Right cardiac atrium (tissue), 5 donors: ENCODE measurements at places on chromosomes 16 and 17. TPM values are rescaled to one million over a fixed set of nuclear protein-coding genes. Genes with fewer than 3 reads are reported as not detected.

The TAC4 gene
- 0.47 TPM for total RNA-seq

GRCh38 chr17:77475016-77475976, 334.5 kb downstream of the SEC14L1 start:
- peak; percentile 16 for DNase-seq

- no peak for DNase-seq
Measured at GRCh38 chr16:88356124-88356726, 26.5 kb upstream of the ZNF469 start.

- no peak for DNase-seq
Measured at GRCh38 chr17:42394838-42395237, 6.6 kb upstream of the STAT3 start.

DNA sequence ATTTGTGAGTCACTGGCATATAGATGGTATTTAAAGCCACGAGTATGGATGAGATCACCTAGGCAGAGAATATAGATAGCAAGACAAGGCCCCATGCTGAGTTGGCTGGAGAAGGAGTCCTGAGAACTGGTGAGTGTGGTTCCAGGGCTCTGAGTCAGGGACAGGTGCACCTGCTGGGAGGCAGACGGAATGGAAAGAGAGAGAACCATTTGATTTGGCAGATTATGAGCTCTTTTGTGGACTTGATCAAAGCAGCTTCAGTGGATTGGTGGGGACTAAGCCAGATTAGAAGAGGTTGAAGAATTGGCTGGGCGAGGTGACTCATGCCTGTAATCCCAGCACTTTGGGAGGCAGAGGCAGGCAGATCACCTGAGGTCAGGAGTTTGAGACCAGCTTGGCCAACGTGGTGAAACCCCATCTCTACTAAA, 4.3 kb upstream of the C16orf92 start:
- no peak for DNase-seq
